ENCODE measurements at places on chromosomes 5 and 9.

- no peak for DNase-seq
These were observed 35.6 kb upstream of the MYORG start for GRCh38 chr9:34412336-34412735.

- no peak for DNase-seq
These were observed 48.2 kb upstream of the CACNA1B start for GRCh38 chr9:137829260-137829996.

DNA sequence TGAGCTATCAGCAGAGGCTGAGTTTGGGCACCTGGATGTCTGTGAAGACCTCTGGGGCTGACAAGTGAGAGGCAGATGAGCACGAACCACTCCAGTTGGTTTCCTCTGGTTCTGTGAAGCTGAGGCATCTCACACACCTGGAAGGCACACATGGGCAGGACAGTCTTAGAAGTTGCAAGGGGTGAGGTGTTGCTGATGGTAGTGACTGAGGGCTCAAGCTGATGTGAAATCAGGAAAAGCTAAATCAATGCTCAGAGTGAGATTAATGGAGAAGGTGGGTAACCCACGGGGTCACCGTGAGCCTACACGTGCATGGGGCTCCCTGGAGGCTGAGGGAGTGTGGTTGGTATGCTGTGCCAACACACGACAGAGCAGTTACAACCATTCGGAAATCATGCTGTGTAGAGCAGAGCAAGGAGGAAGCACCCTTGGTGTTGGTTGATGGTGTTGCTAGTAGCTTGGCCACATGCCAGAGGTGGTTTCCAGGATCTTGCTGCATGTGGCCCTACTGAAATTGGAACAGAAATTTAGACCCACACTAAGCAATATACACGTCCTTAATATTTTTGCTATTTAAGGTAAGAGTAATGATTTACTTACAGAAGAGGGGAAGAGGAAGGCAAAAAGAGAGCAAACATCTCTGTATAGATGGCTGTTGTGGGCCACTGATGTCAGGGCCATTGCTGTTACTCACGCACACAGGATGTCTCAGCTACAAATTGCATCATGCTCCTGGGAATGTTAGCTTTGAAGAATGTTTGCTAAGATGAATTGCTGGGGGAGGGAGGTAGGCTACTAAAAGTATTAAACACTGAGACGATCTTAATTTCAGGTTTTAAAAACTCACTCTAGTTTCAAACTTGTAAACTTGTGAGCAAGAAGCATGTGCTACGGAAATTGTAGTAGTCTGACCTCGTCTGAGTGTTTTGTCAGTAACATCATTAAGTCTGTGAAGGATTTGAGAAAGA lies 170.5 kb downstream of the ARHGEF28 start:
- DNase-seq = peak; percentile 86

DNA sequence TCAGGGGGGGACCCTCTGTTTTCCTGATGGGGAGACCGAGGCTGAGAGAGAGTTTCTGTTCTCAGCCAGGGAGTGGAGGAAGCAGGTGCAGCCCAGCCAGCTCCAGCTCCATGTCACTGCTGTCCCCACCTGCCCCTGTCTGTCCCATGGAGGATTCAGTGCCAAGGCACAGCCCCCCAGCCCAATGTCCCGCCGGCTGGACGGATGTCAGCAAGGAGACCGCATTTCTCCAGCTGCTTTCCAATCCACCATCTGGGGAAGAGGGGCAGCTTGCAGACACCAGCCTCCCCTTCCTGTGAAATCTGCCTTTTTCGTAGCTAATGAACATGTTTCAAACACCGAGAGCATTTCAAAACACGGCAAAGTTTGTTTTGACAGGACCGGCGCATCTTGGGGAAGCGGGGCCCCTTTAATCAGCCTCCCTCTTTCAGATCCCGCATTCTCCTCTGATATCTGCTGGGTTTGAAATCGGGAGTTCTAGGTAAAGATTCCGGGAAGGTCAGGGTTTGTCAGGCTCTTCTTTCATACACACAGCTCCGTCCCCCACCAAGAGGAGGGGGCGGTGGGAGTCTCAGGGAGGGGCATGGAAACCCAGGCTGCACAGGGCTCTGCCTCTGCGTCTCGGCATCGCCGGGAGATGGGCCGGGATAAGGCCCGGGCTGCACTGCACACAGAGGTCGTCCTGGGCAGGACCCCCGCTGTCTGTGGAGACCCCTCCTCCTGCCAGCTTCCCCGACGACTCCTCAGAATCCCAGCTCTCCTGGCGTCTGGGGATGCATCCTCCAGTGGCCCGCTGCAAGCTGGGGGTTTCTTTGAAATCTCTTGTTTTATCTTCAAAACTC lies 74.8 kb downstream of the NEK6 start:
- no peak for DNase-seq

- no peak for DNase-seq
These were observed 48.4 kb downstream of the SLC1A1 start for GRCh38 chr9:4538621-4539020.

GRCh38 chr5:5164163-5164562 lies 24.0 kb downstream of the ADAMTS16 start:
- DNase-seq = no peak

GRCh38 chr9:126366366-126367011 lies 39.9 kb downstream of the MVB12B start:
- no peak for DNase-seq

GRCh38 chr9:13911473-13911872 lies 402.5 kb downstream of the NFIB start:
- no peak for DNase-seq

DNA sequence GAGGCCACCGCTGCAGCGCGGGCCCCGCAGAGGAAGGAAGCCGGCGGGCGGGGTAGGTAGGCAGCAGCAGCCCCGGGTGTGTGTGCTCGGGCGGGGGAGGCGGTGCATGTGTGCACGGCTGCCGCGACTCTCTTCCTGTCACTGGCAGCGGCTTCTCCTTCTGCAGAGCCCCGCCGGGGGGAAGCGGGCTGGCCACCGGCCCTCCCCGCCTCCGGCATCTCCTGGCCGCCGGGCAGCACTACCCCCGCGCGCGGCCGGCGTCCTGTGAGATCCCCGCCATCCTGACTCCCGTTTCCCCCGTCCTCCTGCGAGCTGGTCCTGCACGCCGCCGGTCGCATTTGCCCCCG lies 315 bp downstream of the PIK3R1 start:
- DNase-seq = no peak

GRCh38 chr5:123881759-123882244 lies 369.8 kb downstream of the CSNK1G3 start:
- peak; percentile 28 for DNase-seq

GRCh38 chr5:153632748-153633290 lies 142.3 kb downstream of the GRIA1 start:
- DNase-seq = no peak

DNA sequence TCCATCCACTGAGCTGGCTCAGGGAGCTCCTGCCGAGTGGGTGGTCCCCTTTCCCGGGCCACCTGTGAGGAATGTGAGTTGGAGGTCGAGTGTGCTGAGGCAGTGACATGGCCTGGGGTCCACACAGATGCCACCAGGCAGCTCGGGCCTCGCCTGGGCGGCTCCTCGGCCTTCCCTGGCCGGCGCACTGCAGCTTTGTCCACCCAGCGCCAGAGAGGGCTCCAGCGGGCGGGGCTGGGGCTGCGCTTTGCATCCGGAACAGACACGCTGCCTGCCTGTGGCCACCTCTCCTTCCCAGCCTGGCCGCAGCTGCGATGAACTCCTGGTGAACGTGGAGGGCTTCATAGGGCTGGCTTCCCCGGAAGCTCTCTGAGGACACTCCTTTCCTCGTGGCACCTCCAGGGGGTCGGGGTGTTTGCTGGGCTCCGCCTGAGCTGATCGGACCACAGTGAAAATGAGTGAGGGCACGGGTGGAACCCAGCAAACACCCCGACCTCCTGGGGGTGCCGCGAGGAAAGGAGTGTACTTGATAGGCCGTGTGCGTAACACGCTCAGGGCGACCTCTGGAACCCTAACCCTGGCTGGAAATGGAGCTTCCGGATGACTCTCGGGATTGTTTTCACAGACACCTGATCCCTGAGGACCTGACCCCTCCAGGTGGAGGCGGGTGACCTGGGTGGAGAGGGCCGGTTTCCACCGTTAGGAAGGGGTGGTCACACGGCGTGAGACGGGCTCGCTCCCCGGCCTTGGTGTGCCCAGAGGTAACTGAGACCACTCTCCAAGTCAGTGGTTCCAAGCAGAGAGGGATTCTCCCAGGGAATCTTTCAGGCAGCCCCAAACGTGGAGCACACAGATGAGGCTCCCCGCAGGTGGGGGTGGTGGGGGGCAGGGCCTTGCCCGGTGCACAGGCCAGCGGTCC lies 31.8 kb upstream of the RXRA start:
- DNase-seq = peak; percentile 22

- no peak for DNase-seq
These were observed 165.5 kb downstream of the TLR4 start for GRCh38 chr9:117869712-117870111.

- no peak for DNase-seq
These were observed 2.6 kb downstream of the QSOX2 start for GRCh38 chr9:136242918-136243525.

- DNase-seq = no peak
These were observed 1021.9 kb downstream of the CDH12 start for GRCh38 chr5:21831145-21831787.

GRCh38 chr5:77642738-77643653 lies 4.5 kb upstream of the OTP start:
- DNase-seq = no peak

Data from GM04504 (cell line).